ENCODE measurements at places on chromosomes 1 and 21.
A peak's percentile ranks its signal among the peaks of the same experiment; 100 is the strongest.

DNA sequence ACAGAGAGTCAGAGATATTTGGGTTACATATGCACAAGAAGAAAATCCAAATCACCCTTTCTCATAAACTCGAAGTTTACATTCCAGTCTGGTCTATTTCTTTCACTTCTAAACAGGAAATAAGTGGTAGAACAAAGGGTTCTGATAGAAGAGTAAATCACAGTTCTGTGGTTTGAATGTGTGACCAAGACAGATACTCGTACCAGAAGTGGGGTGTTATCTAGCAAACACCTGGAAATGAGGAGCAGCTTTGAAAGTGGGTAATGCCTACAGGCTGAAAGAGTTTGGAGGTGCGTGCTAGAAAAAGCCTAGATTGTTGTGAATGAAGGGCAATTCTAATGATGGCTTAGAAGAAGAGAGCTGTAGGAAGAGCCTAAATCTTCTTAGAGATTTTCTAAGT lies 74.7 kb downstream of the FH start:
- no peak for DNase-seq

DNA sequence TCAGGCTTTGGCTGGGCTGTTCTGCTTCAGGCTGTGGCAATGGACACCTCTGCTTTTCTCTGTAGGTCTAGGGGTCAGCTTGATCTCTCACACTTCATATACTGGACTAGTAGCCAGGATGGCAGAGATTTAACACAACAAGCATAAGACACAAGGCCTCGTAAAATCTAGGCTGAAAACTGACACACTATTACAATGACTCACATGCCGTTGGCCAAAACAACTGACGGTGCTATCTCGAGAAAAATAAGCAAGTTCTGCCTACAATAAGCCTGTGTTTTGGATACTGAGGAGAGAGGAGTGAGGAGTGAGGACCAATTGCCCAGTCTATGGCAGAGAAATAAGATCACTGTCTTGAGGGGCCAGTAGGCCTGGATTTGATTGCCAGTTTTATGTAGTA lies 840.7 kb upstream of the ADAMTS5 start:
- no peak for DNase-seq

DNA sequence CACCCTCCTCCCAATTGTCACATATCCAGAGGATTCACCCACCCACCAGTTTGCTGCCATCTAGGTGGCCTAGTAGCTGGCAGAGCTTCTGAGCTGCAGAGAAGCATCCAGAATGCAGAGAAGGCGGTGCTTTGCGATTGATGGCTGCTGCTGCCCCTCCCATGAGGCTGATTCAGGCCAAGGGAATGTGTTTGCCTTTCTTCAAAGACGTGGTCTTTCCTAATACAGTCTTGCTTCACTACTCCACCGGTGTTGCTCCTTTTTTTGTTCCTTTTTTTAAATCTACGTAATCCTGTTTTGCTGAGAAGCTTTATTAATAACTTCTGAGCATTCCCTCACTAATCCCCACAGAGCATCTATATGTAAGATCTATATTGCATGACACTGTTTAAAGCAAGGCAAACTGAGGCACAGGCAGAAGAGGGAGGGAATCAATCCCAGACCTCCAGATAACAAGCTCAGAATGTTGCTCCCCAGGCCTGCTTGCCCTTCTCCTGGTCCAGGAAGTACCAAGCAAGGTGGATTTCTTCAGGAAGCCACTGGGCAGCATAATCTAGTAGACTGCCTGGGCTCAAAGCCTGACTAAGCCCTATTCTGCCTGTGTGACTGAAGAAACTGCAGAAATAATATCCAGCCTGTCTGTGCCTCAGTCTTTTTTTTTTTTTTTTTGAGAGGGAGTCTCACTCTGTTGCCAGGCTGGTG lies 275.5 kb upstream of the FMN2 start:
- no peak for DNase-seq

DNA sequence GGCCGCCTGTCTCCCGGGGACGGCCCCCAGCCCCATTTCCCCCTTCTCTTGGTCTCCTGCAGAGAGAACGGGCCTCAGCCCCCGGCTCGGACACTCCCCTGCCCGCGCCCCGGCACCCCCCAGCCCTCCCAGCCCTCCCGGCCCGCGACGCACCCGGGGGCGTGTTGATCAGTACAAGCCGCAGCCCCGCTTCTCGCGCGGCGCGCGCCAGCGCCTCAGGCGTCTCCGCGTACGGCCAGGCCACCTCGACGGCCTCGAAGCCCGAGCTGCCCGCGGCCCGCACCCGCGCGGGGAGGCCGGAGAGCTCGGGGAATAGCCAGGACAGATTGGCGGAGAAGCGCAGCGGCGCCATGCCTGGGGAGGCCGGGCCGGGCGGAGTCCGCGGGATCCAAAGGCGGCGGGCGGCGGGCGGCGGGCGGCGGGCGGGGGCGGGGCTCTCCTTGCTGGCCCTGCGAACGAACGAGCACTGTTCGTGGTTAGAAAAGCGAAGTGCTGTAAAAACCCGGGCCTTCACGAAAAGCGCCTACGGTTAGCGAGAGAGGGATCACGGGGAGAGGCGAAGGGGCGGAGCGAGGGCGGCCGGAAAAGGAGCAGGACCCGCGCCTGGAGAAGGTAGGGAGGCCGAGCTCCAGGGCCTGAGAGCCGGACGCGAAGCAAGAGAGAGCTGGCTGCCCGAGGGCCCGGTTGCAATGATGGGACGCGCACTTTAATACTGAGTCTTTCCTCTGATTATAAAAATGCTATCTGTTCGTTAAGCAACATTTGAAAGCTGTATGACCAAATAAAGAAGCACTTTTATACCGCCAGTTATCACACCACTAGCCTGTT lies at the start of gene HYI:
HYI (minus strand) TSS at position 490 of the 828 bp plus-strand sequence; CDS start at position 352, 138 bp downstream.
- DNase-seq = peak; percentile 68

DNA sequence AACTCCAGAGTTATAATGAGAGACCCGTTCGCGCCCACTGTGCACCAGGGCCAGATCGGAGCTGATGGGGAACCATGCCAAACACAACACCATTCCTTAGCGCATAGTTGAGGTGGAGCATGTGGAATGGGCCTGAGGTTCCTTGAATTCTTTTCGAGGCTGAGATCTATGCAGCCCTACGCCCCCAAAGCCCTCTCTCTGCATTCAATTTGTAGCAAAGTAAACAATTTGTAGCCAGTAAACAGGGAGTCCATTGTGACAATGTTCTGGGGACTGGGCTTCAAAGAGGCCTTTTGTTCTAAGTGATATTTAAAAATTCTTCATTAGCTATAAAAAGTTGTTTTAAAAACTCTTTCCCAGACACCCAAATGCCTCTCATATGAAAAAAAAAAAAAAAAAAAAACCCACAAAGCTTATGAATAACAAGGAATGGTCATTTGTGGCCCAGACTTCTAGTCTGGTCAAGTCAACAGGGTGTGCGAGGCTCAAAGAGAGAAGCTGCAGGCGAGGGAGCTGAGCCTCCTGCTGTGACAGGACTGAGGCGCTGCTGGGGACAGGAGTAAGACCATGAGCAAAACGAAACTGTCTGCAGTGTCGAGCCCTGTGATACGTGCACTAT lies 30.6 kb upstream of the KCNE2 start:
- no peak for DNase-seq

DNA sequence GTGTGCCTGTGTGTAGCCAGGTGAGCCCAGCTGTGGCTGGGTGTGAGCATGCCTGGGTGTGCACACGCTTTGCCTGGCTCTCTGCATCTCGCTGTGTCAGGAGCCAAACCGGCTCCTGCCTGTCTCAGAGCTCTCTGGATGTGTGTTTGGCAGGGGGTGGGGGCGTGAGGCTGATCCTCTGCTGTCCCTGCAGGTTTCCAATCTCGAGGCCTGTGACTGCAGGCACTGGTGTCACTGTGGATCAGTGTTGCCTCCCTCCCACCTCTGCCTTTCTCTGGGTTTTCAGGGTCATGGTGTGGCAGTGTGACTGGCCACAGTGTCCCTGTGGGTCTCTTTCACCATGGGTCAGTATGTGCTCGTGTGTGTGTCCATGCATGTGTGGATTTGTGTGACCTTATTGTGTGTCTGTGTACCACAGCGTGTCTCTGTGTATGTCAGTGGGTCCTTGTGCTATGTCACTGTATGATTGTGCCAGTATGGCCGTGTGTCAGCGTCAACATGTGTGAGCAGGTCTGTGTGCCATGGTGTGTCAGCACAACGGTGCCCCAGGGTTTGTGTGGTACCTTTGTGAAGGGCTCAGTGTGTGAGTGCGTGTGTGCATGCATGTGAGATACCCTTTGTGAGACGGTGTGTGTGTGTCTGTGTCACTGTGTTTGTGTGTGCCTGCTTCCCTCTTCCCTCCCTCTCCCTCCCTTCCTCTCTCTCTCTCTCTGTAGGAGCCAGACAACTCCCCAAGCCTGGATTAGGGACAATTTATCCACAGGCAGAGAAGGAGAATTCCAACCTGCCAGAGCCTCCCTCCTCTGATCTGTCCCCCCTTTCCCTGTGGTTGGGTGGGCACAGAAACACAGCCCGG lies 43.4 kb downstream of the AHDC1 start:
- DNase-seq = no peak
